Germinal center (tissue), 1 donor: ENCODE measurements at places on chromosomes 7 and 10.

DNA sequence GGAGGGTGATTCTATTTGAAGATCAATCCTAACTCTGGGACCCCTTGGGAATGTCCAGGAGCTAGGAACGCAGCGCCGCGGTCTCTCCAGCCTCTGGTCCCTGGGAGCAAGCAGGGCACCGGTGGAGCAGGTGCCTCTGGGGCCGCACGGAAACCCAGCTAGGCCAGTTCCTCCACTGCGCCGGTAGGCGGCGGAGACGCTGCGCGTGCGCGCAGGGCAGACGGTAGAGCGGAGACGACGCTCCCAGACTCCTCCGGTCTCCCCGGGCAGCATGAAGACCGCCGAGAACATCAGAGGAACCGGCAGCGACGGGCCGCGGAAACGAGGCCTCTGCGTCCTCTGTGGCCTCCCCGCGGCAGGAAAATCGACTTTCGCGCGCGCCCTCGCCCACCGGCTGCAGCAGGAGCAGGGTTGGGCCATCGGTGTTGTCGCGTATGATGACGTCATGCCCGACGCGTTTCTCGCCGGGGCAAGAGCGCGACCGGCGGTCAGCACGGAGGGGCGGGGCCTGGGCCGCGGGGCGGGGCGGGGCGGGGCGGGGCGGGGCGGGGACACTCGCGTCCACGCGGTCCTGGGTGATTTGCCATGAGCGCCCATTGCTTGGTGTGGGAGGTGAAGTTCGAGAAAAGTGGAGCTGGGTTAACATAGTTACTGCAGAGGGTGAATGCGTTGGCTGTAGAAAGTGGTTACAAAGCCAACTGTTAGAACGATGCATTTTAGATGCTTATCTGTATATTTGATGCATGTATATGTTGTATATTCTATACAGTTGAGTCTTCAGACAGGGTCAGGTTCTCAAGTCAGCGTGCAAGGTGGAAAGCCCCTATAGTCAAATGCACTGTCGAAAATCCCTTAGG lies at the start of gene PSTK:
Gene PSTK (plus strand): TSS at position 193 of the 857 bp plus-strand sequence. CDS start 79 bp downstream, at position 272.
- DNase-seq, result peak; percentile 94

DNA sequence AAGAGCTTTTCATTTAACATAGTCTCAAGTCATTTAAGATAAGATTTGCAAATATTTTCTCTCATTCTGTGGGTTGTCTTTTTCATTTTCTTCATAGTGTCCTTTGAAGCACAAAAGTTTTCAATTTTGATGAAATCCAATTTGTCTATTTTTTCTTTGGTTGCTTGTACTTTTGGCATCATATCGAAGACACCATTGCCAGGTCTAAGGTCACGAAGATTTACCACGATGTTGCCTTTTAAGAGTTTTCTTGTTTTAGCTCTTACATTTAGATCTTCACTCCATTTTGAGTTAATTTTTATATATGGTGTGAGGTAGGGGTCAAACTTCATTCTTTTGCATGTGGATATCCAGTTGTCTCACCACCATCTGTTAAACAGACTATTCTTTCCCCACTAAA lies 34.7 kb downstream of the TMEM270 start:
- DNase-seq, result no peak

GRCh38 chr10:121058082-121058481 lies 206.9 kb downstream of the WDR11 start:
- no peak for DNase-seq

DNA sequence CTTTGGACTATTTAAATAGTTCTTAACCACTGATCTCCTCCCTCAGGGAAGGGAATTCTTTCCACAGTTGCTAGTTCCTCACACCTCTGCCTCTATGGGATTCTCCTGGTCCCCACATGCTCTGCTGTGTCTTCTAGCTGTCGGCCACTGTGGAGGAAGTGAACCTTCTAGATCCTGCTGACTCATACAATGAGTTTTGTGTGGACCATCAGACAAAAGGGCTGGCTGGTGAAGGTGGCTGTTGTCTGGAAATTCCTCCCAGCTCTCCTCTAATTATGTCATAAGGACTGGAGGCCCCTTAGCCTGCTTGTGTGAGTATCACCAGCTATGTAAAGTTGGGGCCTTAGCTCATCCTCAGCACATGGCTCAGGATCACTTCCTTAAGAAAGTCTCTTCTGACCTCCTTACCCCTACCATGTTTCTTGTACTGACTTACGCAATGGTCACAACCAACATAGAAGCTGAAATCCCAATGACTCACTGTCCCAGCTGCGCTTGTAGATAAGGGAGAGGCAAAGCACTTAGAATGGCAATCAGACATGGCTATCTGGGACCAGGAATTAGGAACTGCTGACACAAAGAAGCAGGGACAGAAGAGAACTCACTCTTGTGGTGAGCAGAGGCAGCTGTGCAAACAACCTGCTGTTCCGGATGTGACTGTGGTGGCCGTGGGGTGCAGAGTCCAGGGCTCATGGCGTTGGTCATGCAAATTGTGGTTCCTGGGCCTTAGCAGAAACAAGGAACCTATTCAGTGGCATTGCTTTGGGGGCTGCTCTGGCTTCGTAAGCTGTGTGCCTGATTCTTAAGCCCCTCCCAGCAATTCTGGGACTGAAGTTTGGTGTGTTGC lies 2.5 kb upstream of the MACC1 start:
- peak; percentile 67 for DNase-seq

- no peak for DNase-seq
Measured at GRCh38 chr7:33742521-33742920, 162.8 kb upstream of the BMPER start.

DNA sequence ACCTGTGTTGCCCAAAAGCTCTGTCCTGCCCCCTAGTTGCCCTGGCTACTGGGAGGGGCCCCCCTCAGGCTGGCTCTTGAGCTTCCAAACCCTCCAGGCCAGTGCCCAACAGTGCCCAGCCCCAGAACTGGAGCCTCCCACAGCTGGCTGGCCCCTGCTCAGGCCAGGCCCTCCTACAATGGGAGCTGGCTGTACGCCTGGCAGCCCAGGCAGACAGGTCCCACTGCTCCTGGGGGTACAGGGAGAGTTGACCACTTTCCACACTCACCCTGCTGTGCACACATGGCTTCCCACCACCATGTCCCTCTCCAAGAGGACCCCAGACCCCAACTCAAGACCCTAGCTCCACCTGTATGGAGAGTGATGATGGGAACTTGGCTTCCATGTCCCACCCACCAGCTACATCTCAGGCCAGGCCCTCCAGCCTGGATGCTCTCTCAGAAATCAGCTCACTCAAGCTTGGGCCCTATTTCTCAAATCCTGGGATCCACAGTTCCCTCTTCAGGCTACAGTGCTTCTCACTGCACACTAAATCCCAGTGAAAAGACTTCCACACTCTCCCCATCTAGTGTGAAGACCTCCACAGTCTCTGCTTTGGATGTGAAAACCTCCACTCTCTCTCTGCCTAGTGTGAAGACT lies 92.6 kb downstream of the OAT start:
- DNase-seq, result no peak

DNA sequence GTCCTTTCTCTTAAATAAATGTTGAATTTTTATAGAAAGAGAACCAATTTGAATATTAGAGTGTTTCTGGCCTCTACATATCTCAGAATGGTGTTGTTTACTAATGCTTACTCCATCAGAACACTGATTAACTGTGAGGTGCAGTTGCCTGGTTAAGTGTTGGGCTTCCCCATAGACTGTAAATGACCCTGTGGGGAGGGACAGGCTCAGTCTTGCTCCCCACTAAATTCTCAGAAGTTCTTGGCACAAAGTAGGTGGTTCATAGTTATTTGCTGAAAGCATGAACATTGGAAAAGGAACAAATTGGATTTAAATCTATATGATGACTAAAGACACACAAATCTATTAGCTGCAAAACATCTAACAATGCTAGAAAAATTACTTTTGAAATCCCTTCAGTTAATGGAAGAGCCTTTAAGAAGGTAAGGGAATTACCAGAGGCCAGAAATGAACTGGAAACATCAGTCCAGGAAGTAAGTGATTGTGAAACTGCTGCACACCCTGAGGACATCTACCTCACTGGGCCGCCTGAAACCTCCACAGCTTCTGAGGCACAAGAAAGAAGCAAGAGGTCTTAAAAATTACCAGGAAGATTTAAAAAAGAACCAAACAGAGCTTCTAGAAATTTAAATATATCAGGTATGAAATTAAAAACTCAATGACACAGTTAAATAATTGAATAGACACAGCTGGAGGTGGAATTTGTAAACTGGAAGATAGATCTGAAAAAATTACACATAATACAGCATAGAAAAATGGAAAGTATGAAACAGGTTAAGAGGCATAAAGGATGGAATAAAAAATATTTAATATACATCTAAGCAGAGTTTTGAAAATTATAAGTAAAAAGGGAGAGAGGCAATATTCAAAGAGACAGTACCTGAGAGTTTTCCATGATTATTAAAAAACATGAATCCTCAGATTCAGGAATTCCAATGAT lies 17.8 kb upstream of the COMTD1 start:
- no peak for DNase-seq

- DNase-seq, result no peak
Measured at GRCh38 chr10:71423250-71423649, 26.5 kb downstream of the CDH23 start.

GRCh38 chr7:145732521-145732920 lies 384.1 kb upstream of the CNTNAP2 start:
- DNase-seq, result no peak

- no peak for DNase-seq
Measured at GRCh38 chr7:95861041-95861440, 88.7 kb downstream of the DYNC1I1 start.

DNA sequence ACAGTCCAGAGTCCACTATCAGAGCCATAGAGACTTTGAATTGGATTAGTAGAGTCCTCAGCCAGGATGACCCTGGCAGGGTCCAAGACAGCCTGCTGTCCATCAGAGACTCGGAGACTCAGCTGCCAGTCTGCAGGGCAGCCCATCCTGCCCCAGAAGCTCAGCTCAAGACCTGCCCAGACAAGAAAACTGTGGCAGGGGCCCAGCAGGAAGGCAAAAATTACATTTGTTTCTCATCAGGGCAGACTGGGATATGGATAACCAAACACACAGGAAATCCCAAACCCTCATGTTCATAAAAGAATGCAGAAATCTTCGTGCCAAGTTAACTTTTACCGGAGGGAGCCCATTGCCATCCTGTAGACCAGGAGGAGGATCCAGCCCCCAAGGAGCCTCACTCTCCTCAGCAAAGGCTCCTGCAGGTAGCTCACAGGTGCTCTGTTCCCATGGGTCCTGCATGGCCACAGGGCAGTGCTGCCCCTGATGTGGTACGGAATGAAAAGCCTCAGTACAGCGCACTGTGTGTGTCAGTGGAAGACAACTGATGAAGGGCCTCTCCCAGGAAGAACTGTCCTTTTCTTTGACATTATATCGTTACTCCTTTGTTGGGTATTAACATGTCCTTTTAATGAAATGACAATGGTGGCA lies 222.2 kb downstream of the KCNMA1 start:
- no peak for DNase-seq

DNA sequence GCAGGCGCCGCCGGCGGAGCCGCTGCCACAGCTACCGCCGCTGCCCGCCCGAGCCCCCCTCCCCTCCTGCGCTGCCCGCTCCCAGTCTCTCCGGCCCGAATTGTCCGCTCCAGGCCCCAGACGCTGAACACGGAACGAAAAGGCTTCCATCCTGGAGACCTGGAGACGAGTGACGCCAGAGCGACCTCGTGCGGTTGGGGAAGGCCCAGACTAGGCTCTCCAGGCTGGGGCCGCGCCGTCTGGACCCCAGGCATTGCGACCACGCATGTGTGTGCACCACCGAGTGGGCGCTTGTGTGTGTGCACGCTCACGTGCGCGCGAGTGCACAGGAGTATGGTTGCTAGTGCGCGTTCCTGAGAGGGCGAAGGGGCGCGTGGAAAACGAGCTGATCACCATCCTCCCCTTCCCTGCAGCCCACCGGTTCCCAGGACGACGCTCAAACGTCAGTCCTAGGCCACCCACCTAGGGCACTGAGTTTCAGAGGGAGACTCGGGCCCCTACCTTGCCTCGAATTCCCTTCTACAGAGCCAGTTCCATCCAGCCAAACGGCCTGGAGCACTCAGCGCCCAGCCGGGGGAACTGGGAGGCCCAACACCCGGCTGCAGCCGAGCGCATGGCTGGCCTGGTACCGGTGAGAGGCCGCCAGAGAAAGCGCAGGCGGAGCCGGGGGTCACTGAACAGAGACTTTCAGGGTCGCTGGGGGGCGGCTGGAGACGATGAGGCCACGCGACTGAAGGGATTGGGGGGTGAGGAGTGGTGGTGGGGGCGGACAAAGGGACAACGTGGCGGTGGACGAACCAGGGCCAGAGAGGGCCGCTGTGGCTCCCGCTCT lies 11.6 kb downstream of the LBX1 start:
- no peak for DNase-seq

DNA sequence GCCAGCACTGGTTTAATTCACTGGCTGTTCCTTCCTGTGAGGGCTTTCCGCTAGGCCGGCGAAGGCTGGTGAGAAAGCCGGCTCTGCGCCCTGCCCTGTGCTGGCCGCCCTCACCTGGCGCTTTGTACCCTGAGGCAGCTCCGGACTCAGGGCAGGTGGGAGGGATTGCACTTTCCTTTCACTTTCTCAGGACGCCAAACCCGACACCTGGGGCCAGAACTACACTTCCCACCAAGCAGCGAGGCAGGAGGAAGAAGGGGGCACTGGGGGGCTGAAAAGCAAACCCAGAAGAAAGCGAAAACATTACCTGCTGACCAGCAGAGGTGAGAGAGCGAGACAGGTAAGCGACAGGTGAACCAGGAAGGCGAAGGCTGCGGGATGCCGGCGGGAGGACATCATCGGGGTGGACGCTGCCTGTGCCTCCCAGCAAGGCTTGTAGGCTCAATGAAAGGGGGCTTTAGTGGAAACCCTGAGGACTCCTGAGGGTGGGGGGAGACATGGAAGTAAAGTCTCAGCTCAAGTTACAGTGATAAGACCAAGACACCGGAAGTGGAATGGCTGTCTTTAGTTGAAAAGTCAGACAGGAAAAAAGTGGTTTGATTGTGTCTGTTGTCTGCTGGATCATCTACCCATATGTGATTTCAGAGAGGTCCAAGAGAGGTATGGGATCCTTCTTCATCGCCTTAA lies at the start of gene RAB19:
Gene RAB19 (plus strand): TSS at position 181 of the 687 bp plus-strand sequence. CDS start 3,589 bp downstream, outside the sequence.
- peak; percentile 30 for DNase-seq

GRCh38 chr10:18608596-18608995 lies 42.8 kb downstream of the NSUN6 start:
- no peak for DNase-seq

GRCh38 chr10:4671451-4672145 lies 154.4 kb upstream of the AKR1E2 start:
- DNase-seq, result no peak

- DNase-seq, result no peak
Measured at GRCh38 chr10:49086889-49087288, 28.4 kb downstream of the VSTM4 start.

DNA sequence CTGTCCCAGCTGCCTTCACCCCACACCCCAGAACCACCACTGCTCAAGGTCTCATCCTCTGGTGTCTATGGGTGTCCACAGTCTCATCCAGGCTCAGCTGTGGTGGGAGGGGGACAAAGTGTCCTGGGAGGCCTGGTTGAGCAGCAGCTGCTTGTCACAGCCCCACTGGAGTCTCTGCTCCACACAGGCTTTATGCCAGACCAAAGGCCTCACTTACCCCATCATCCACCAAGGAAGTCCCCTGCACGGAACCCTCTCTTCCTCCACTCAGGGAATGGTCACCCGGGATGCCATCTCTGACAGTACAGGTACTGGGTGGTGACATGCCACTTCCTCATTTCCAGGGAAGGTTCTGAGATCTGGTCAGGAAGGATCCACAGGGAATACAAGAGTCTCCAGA lies 925.4 kb upstream of the ZNF722 start:
- DNase-seq, result no peak
